ENCODE measurements at places on chromosomes 12 and 14. TPM values are rescaled to one million over a fixed set of nuclear protein-coding genes. Genes with fewer than 3 reads are reported as not detected.

AHSA1 gene
- total RNA-seq, result 269 TPM

DAD1 gene
- 115 TPM for total RNA-seq

HRK gene
- total RNA-seq, result 23.7 TPM

BDKRB1 gene
- not detected for total RNA-seq

TRIM9 gene
- total RNA-seq, result 4.7 TPM

GPRC5D gene
- not detected for total RNA-seq

KLRG1 gene
- total RNA-seq, result 12.5 TPM

KCNK13 gene
- total RNA-seq, result not detected

INHBE gene
- total RNA-seq, result 3.4 TPM

RAPGEF3 gene
- total RNA-seq, result 4.7 TPM

APOF gene
- 0.38 TPM for total RNA-seq

USP15 gene
- total RNA-seq, result 62.8 TPM

CCDC197 gene
- not detected for total RNA-seq

MARK3 gene
- 89.0 TPM for total RNA-seq

CLEC1B gene
- not detected for total RNA-seq

SDS gene
- not detected for total RNA-seq

IL22 gene
- total RNA-seq, result not detected

MGP gene
- not detected for total RNA-seq

BHLHE41 gene
- not detected for total RNA-seq

CCDC91 gene
- 26.2 TPM for total RNA-seq

CLEC1A gene
- not detected for total RNA-seq

KRT73 gene
- not detected for total RNA-seq

PTPRR gene
- total RNA-seq, result not detected

ZFP36L1 gene
- 51.4 TPM for total RNA-seq

SYNDIG1L gene
- total RNA-seq, result not detected

PLEKHA5 gene
- 2.7 TPM for total RNA-seq

KRT78 gene
- not detected for total RNA-seq

NTF3 gene
- 11.5 TPM for total RNA-seq

KRT79 gene
- not detected for total RNA-seq

KLRB1 gene
- total RNA-seq, result not detected

TMBIM6 gene
- 170 TPM for total RNA-seq

ASB2 gene
- total RNA-seq, result 23.6 TPM

SLC10A1 gene
- total RNA-seq, result not detected

ERP27 gene
- total RNA-seq, result 3.3 TPM

CCDC60 gene
- total RNA-seq, result not detected

ESR2 gene
- total RNA-seq, result 37.7 TPM

PTHLH gene
- total RNA-seq, result not detected

KRT7 gene
- not detected for total RNA-seq

PRIM1 gene
- total RNA-seq, result 49.5 TPM

CAPZA3 gene
- total RNA-seq, result not detected

SLC39A5 gene
- 1.2 TPM for total RNA-seq

ADAMTS20 gene
- not detected for total RNA-seq

DERA gene
- 103 TPM for total RNA-seq
